ENCODE measurements at places on chromosomes 5 and 9. TPM values are rescaled to one million over a fixed set of nuclear protein-coding genes. Genes with fewer than 3 reads are reported as not detected.

PCDHA11 gene
- total RNA-seq: not detected

PCDHGA6 gene
- total RNA-seq: 10.6 TPM

- DNase-seq: peak; percentile 79
Observed at GRCh38 chr5:172932313-172933017, 26.8 kb upstream of the RPL26L1 start.

DNA sequence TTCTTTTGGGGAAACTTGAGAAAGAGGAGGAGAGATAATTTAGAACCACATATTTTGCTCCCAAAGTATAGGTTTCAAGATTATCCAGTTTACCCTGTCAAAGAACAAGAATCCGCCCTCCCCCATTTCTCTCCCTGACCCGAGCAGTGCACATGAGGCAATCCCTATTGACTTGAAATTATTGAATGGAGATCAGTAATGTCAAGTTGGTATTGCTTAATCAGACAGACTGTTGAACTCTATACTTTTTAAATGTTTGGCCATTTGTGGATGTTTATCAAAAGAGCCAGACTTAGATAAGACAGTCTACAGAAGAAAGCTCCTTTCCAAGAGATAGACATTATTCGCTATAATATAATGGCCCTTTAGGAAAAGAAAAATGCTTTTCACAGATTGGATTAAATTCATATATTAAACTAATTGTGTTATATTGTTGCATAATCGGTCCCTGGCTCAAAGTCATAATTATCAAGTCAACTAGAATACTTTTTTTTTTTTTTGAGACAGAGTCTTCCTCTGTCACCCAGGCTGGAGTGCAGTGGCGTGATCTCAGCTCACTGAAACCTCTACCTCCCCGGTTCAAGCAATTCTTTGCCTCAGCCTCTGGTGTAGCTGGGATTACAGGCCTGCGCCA is 5.3 kb downstream of the SLC25A25 start:
- DNase-seq: no peak

CNTNAP3B gene
- total RNA-seq: 4.2 TPM

DNA sequence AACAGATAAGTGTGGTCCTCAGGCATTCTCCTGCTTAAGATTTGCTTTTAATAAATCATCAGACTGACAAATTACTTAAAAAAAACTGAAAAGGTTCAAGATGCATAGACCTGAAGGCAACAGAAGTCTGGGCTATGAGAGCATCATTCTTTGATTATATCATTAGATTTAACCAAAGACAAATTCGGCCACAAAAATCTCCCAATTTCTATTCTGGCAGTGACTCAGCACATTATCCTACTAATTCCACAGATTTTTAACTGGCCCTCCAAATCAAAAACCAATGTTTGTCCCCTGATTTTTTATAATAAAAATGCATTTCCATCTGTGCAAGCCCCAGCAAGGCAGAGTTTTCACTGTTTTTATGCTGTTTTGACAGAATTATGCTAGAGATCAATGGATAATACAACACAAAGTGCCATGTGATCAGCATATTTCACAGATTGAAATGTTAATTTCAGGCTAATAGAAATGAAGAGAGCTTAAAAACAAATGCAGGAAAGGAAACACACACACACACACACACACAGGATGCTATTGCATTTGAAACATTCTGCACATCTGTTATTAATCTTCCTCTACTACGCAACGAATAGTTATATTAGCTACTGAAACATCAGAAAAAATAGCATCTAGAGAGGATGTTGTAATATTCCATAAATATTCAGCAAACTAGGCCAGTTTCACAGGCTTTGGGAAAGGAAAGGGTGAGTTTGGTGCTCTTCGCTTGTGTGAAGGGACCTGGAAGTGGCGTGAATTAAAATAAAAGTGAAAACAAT is 177.6 kb upstream of the ST8SIA4 start:
- DNase-seq: no peak

- no peak for DNase-seq
Observed at GRCh38 chr9:73083519-73083918, 68.1 kb upstream of the ANXA1 start.

DNA sequence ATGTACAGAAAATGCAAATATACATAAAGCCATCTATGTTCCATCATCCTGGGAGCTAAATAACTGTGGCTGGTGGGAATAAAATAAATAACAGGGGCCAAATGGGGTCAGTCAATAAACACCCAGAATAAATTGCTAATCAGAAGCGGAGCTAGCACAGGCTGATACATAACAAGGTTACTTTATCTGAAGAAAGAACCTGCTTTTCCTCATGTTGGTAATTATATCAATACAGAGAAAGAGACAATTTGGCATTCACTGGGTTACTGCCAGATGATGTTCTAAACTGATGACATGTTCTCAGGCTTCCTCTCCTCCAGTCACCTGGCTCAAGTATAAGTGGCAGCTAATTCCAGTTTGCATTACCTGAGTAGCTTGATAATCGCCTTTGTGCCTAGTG is 144.9 kb upstream of the CD180 start:
- DNase-seq: no peak

MFAP3 gene
- 28.9 TPM for total RNA-seq

DNA sequence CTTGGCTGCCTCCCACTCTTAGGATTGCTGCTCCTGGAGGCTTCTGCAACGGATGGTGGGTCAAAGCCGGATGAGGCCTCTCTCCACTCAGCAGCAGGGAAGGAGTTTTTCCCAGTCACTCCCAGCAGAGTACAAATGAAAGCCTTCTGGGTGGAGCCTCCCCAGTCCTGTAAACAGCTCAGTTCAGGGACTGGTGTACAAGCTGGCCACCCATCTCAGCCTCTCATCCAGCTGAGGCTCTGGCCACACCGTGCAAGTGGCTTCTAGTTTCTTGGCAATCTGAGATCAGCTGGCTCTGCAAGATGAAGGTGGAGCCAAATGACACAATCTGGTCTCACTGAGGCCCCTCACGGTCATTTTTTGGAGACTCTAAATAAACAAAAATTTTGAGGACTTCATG is 10.0 kb downstream of the GPX3 start:
- no peak for DNase-seq

CYLC2 gene
- total RNA-seq: not detected

GRCh38 chr5:138287246-138287645 is 12.8 kb upstream of the GFRA3 start:
- no peak for DNase-seq

DNA sequence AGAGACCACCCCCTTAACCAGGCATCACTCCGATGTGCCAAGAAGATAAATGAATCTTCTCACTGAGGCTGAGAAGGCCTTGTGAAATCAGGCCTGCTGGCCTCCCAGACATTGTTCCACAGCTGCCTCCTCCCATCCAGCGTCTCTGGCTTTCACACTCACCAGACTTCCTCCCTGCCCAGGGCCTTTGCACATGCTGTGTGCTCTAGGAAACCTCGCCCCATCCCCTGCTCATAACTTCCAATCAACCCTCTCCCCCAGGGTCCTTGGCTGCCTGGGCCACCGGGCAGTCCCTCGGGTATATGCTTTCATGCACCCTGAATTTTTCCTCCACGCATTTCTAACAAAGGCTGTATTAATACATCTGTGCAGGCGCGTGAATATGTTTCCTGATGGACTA is 58.4 kb downstream of the DUSP1 start:
- DNase-seq: no peak

GRCh38 chr9:132651259-132651658 is 18.5 kb downstream of the DDX31 start:
- no peak for DNase-seq

- no peak for DNase-seq
Observed at GRCh38 chr9:98207606-98208005, 15.2 kb upstream of the CORO2A start.

Measured in heart right ventricle (tissue), 16 donors.